Activated CD4-positive, alpha-beta T cell treated with anti-CD3 and anti-CD28 coated beads for 36 hours (primary cell): ENCODE measurements at places on chromosomes 11 and 22. TPM values are rescaled to one million over a fixed set of nuclear protein-coding genes. Genes with fewer than 3 reads are reported as not detected.

DNA sequence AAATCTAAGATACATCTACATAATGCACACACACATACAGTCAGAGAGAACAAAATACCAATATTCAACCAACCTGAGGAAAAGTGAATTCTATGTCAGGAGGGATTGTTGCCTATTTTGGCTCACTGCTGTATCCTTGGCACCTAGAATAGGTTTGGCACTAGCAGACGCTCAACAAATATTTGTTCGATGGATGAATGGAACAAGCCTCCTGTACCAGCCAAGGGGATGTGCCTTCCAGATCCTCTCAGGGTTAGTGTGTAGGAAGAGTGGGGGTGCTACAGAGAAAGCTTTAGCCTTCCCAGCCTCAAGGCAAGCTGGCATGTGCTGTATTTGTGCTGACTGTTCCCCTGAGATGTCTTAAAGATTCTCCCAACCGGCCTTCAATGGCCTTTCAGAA, 23.3 kb upstream of the POU2AF1 start:
- DNase-seq: no peak

- DNase-seq: no peak
Measured at GRCh38 chr11:61728066-61728939, 24.1 kb upstream of the MYRF start.

- DNase-seq: no peak
Measured at GRCh38 chr22:47996446-47996857, 1234.0 kb downstream of the TBC1D22A start.

DNA sequence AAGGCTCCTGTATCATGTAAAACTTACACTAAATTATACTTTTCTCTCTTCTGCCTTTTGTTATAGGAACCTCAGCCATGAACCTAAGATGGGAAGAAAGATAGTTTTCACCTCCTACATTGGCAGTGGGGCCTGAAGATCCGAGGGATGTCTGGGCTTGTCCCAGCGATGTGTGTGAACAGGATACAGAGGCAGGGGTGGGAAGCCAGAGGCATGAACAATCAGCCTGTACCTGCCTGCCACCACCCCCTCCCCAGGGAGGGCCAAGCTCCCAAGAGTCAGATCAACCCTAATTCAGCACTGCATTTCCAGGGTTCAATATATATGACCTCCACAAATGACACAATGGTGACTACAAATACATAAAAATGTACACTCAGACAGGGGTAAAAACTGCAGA, 9.4 kb downstream of the KIAA0930 start:
- DNase-seq: no peak

GRCh38 chr11:40271361-40271760, 1188.1 kb downstream of the LRRC4C start:
- no peak for DNase-seq

GRCh38 chr22:49295465-49295743, 532.3 kb downstream of the BRD1 start:
- no peak for DNase-seq

- peak; percentile 16 for DNase-seq
Measured at GRCh38 chr11:82765466-82766034, 31.9 kb upstream of the FAM181B start.

DNA sequence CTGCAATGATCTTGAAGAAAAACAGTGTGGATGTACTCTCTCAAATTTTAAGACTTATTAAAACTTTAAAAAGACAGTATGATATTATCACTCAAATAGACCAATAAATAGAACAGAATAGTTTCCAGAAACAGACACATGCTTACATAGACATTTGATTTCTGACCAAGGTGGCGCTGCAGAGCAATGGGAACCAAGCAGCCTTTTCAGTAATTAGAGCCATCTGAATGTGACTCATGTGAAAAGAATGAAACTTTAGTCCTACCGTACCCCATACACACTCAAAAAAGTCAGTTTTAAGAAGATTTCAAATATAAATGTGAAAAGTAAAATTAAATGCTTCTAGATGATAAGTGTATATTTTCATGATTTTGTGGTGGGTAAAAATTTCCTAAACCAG, 74.2 kb upstream of the MS4A8 start:
- peak; percentile 32 for DNase-seq

GRCh38 chr22:37999236-37999635, 14.9 kb upstream of the SOX10 start:
- DNase-seq: no peak

- DNase-seq: peak; percentile 37
Measured at GRCh38 chr22:30822216-30823014, 127.7 kb downstream of the OSBP2 start.

- no peak for DNase-seq
Measured at GRCh38 chr11:107184986-107185385, 166.7 kb upstream of the GUCY1A2 start.

- no peak for DNase-seq
Measured at GRCh38 chr11:19525276-19525675, 187.4 kb upstream of the NAV2 start.

DNA sequence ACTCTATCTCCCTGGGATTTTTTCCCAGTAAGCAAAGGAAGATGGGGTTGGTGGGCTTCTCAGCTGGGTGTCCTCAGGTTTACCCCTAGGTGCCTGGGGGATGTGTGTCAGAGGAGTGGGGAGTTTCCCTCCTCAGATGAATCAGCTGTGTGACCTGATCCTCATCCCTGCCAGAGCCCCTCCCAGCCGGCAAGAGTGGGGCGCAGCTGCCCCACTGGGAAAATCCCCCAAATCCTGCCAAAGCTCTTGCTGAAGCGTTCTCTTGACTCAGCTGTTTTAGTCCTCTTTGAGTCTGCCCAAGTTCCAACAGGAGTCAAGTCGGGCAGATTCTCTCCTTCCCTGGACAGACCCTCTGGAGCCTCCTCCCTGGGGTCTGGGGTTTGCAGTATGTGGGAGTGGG, 6.0 kb downstream of the C11orf68 start:
- DNase-seq: no peak

GRCh38 chr22:21100149-21101032, 54.6 kb downstream of the LRRC74B start:
- no peak for DNase-seq

DNA sequence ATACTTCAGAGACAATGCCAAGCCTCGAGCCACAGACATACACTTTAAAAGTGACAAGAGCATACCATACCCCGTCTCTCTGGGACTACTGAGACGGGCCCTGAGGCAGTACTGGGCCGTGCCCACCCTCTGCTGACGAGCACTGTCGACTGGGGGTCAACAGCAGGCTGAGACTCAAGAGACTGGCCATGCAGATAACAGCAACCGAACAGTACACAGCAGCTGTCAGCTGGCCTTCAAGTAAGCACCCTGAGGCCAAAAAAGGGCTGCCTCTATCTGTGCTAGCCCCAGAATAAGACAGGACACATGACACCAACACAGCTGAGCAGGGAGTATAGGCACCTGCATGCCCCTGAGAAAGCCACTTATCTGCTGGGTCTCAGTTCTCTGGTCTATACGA, 18.9 kb upstream of the TMEM121B start:
- DNase-seq: no peak

DNA sequence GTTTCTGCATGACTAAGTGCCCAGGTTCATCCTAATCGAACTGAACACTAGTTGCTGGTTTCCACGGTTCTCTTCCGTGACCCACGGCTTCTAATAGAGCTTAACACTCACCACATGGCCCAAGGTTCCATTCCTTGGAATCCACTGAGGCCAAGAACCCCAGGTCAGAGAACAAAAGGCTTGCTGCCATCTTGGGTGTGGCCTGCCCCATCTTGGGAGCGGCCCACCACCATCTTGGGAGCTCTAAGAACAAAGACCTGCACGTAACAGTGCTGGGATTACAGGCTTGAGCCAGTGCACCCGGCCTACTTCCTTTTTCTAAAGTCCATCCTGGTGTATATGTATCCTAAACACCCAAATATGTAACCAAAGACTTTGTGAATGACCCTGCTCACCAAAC, 68.8 kb downstream of the SLC35F2 start:
- DNase-seq: no peak

DNA sequence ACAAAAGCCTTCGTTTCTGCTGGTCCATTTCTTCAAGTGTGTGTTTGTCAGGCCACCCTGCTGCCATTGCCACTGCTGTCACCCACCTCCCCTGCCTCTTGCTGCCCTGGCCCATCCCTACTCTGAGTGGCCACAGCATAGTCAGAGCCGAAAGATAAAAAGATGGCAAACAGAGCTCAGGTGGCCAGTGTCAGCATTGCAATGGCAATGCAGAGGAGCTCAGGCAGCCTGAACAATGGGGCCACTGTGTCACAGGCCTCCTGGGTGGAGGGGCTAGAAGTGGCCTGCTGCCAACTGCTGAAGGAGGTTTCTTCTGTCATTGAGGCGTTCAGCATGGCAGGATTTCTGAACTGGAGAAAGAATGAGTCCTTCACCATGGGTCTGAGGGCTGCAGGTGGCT, 137.1 kb downstream of the CSNK2A3 start:
- no peak for DNase-seq

DNA sequence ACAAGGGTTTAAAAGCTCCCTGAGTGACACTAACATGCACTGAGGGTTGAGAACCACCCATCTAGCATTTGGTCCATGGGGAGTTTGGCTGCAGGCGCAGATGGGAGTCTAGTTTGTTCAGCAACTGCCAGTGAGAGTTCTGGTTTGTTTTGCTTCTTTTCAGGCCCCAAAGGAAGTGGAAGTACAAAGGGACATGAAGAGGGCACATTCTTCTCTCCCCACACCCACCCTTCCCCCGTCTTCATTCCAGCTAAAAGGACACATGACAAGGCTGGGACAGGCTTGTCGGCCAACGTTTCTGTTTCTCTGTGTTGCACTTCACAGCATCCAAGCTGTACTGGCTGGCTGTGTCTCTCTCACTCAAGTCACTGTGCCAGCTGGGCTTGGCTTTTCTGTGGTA, 8.2 kb upstream of the ENDOD1 start:
- no peak for DNase-seq

DNA sequence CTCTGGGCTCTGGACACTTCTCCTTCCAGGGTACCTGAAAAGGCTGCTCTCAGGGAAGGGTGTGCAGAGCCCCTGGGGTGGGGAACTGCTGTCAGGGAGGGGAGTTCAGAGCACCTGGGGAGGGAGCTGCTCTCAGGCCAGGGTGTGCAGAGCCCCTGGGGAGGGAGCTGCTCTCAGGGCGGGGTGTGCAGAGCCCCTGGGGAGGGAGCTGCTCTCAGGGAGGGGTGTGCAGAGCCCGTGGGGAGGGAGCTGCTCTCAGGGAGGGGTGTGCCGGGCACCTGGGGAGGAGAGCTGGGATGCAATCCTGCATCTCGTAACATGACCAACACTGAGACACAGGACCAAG, 764.2 kb downstream of the BRD1 start:
- DNase-seq: no peak

- DNase-seq: peak; percentile 25
Measured at GRCh38 chr11:60130496-60130895, 42.0 kb downstream of the MS4A2 start.

- no peak for DNase-seq
Measured at GRCh38 chr11:99489581-99489980, 468.8 kb downstream of the CNTN5 start.

DNA sequence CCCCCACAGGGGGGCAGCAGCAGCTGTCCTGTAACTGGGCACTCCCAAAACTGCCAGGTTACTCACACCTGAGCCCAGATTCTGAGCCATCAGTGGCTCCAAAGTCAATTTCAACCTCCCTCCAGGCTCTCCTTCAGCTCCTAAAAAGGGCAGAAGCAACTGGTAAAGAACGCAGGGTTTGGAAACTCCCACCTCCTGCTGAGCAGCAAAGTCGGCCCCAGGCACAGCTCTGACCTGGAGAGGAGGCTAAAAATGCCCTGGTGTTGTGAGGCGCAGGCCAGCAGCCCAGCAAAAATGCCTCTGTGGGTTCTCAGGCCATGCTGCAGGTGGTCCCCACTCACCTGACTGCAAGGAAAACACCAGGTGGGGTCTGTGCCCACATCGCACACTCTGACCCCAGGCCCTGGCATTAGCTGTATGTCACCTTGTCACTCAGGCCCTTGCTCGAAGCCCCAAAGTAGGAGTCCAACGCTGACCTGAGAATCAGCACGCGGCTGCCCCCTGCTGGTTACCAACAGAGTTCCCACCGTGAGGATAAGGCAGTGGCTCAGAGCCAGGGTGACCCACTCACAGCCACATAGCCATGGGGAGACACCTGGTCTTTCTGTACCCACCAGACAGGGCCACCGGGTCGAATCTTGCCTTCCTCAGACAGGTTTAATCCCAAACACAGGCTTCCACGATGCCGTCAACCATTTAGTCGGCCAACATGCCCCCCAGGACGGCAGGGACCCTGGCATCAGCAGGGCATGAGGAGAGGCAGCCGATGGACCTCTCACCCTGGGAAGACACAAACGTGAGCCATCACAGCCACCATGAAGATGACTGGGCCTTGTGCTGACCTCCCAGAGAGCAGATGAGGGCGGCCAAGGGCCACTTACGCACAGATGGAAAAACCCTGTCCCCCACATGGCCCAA, 11.1 kb downstream of the POLR3H start:
- DNase-seq: peak; percentile 88

DNA sequence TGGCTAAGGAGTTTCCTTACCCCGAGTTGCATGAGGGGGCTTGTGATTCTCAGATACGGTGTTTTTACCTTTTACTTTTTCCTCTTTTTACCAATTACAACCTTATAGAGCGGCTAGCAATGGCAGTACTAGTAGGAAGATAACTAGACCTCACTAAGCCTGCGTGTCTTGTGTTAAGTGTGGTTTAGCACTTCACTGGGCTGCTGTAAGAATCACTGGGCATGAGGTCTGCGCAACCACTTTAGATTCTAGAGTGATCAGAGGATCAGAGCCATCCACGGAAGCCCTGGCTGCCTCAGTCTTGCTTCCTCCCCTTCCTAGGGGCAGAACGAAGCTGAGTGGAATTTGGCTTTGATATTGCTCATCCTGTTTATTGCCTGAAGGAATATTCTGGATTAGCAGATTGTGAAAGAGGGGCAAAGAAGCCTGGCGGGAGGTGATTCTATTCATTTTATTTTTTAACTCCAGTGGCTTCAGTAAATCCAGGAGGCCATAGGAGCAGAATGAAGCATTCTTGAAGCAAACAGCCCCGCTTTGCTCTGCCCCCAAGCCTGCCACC, 88.5 kb downstream of the GRAMD1B start:
- no peak for DNase-seq

DNA sequence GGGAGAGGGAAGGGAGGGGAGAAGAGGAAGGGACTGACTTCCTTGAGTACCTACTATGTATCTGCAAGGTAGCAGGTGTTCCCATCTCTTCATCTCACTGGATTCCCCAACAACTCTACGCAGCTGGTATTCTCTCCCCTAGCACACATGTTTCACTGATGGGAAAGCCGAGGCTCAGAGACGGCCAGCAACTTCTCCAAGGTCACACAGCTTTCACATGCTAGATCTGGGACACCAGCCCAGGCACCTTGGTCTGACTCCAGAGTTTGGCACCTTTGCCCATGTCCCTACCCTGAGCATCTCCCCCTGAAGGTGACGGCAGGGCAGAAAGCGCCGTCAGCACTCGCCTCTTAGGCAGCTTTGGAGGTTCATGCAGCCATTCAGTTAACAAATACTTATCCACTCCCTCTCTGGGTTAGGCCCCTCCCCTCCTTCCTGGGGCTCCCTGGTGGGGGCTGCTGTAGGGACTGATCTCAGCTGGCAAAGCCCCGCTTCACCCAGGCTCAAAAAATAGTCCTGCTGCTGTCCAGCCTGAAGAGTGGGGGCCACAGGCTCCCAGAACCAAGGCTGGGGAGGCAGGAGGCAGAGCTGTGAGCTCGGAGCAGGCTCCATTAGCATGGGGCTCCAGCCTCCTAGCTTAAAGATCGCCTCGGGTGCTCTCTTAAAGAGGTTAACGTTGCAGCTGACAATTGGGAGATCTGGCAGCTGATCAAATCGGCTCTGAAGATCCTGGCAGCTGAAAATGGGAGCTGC, 79.4 kb downstream of the IGLL1 start:
- DNase-seq: no peak

Gene MCAM
- total RNA-seq: 6.8 TPM

Gene CDON
- total RNA-seq: 1.8 TPM

Gene YPEL1
- 1.0 TPM for total RNA-seq

Gene GAL
- total RNA-seq: 2.5 TPM

Gene POLR3H
- total RNA-seq: 24.6 TPM

Gene MUC6
- not detected for total RNA-seq

Gene BACE1
- total RNA-seq: 1.0 TPM

Gene MS4A4A
- not detected for total RNA-seq
